ENCODE measurements at places on chromosomes 5 and 9.

GRCh38 chr5:56710826-56711590 is 104.3 kb upstream of the MAP3K1 start:
- DNase-seq = no peak

DNA sequence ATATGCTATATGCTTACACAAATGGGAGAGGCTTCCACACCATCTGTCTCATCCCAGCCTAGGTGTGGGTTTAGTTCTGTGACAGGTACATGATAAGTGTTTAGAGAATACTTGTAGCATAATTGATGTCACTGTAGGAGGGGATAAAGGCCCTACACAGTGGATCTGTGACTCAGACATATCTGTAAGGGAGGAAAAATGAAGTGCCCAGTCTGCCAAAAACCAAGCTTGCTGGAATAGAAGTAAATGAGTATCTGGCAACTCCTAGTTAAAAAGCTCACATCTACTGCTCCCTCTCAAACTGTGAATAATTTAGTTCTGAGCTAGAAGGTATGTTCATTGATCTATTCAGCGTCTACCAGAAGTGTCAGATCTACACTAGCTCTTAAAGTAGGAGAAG is 38.9 kb upstream of the FAM174A start:
- DNase-seq = no peak

DNA sequence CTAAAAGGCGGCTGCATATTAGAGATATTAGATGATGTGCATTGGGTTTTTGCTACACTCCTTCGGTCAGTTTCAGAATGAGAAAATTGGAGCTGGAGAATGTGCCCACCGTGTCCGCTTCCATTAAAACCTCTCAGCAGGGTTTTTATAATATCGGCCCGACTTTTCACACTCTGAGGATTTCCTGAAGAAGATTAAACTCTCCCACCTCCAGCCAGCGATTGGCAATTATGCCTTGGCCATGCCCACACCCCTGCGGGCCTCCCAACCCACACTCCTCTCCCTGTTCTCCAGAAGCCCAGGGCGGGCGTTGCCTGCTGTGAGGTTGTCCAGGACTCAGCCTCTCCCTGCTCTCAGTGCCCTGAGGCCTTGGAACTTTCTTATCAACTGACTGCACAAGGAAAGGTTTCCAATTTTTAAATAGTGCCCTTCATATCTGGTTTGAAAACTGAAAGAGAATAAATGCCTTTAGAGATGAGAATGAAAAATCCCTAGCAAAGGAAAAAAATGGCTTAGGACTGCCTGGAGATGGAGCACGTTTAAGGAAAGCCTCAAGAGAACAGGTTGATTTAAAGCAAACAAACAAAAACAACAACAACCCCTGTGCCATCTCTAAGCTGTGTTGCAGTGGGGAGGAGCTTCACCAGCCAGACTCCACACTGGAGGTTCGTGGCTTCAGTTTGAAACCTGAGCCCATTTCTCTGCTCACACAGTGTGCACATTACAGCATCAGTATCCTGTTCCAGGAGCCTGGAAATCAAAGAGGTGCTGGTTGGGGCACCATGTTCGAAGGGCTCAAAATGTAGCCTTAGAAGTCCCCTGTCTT is 292.9 kb downstream of the NSG2 start:
- DNase-seq = no peak

DNA sequence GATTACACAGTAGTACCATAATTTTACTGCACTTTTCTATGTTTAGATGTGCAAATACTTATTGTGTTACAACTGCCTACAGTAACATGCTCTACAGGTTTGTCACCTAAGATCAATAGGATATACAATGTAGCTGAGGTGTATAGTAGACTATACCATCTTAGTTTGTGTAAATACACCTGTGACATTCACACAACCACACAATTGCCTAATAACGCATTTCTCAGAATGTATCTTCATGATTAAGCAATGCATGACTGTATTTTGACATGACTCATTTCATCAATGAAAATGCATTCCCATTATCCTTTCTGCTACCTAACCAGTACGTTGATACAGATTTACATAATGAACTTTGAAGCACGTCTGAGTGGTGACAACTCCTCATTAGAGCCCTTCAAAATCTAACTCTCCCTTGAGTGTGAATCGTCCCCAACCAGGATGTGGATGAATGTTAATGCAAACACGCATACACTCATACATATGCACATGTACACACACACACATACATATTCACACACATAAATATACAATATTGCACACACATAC is 28.4 kb downstream of the GZMK start:
- DNase-seq = no peak

DNA sequence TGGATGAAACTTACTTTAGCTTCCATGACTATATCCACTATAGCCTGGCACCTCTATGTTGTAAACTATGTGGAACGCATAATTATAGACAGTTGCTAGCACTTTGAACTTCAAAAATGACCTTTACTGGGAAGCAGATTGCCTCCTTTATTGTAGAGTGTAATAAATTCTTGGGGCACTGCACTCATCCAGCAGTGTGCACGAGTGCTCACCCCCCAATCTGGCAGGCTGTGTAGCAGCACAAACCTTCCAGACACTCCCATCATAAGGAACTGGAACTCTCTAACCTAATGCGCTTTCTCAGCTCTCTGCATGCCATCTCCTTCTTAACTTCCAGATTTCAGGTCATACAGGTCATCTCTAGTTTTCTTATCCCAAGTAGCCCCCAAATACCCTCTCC is 1.5 kb upstream of the PDE6A start:
- DNase-seq = no peak

- no peak for DNase-seq
These were observed 77.5 kb downstream of the PPARGC1B start for GRCh38 chr5:149807614-149808013.

Data from stimulated activated CD4-positive, alpha-beta T cell treated with anti-CD3 and anti-CD28 coated beads, Interleukin-1b, Interleukin-23, amount 100 ng/mL, for 1 hour (primary cell).